NCI-H187 treated with DMSO at 0.1 percent for 48 hours (cell line): ENCODE measurements at places on chromosomes 2 and 18.
A peak's percentile ranks its signal among the peaks of the same experiment; 100 is the strongest.

DNA sequence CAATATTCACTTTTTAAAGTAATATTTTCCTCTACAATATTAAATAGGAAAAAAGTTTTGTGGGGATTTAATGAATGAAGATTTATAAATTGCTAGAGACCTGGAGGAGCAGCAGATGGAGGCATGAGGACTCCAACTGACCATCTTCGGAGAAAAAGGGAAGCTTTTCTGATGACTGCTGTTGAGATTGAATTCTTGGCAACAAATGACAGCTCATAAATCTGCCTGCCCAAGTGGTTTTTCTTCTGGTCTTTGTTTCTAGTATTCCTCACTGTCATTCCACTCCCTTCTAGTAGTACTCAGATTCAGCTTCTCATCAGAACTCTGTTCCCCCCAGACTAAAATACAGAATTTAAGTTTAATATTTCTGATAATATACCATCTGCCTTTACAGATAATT lies 157.0 kb downstream of the EML6 start:
- DNase-seq: no peak

DNA sequence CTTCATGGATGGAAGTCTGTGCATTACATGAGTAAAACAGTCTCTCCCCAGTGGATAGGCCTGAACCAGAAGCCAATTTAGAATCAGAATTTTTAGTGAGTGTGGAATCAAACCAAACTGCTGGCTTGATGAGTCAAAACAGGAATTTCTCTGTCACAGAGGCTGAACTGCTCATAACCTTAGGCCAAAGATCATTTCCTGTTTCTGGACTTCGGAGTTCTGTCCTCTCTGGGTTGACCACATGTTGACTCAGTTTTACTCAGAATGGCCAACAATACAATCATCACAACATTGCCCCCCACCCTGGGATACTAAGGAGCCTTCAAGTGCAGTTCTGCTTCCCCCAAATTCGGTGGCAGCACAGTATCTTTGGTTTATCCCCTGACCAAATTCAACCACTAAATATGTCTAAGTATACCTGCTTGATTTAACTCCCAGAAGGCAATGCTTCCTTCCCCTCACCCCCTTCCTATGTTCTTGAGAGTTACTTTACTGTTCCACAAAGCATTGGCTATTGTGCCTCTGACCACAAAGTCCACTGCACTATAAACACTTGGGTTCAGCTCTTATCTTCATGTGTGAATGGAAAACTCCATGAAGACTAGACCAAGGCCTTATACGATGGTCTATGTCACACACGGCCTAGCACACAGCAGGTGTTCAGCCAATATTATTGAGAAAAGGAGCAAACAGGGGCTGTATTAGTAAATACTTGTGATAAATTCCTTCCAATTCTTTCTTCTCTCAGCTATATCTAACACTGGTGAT lies 67.8 kb downstream of the NXPH2 start:
- DNase-seq: no peak

DNA sequence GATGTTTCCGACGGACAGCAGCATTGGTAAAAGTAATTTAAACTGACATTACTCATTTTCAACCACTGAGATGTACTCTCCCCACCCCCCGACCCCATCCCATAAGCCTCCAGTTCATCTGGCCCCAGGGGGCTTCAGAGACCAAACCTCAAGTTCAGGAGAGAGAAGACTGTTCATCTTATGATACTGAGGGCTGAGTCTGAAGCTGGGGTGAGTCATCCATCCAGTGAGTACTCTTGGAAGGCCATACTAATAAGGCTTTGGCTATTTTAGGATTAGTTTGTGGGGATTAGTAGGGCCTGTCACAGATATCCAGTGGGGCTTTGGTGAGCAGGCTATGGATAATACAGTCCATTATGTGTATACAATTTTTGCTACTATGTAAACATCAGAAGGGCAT lies 125.3 kb upstream of the APCDD1 start:
- no peak for DNase-seq

DNA sequence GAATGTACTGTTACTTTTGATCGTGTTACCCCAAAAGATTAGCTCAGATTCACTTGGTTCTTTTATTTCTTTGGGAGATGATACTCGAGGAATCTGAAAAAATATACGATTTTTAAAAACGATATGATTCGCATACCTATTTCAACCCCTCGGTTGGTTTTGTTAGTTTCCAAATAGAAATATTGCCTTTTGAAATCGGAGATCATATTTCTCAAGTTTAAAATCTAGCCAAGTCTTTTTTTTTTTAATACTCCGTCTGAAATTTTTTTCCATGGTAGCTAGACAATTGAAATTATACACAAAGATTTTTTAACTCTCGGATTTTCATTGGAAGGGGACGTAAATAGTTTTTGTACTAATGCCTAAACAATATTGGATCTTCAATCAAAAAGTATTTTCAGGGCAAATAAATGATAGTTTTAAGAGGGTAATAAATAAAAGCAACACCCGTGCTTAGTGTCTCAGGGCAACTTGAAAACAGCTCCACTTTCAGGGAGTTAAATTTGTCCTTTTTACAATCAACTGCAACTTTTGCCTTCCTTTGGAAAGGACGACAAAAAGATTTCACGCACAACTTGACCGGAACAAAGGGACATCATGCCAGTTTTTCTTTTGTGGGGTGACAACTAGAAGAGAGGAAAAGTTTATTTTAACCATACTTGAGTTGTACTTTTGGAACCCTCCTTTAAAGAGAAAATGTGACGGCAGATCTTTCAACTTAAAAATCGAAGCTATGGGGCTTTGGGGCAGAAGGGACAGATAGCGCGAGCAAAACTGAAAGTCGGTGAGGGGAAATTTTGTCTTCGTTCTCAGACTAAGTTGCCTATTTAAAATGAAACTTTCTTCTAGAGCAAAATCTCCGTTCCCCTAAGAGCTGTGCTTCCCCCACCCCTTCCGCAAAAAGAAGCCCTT lies 5.8 kb upstream of the ONECUT2 start:
- no peak for DNase-seq

DNA sequence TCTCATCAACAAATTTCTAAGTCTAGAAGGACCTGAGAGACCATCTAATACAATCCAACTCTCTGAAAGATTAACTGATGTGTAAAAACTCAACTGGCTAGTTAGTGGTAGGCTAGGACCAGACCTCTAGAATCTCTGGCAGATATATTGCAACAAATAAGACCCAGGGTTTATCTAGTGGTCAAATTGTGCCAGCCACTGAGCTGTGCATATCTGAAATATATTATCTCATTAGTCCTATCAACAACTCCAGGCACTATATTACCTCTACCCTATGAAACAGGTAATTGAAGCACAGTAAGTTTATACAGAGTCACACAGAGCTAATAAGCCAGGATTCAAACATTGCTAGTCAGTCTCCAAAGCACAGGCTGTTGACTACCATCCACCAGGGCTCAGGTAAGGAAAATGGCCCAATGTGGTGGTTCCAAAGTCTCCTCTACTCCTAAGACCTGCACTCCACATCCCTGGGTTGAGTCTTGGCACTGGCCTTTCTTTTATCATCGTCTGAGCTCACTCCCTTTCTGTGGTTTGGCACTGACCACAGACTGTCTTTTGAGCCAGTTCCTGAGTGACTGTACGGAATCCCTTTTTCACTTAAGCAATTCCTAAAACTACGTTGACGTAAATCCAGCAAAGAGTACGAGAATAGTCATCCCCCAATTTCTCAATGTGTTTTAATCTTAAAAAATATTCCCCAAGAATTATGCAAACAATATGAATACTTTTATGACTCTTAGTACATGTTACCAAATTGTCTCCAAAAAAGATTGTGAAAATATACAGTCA lies 11.9 kb upstream of the PID1 start:
- no peak for DNase-seq

GRCh38 chr2:103284750-103285149 lies 522.9 kb downstream of the TMEM182 start:
- no peak for DNase-seq

DNA sequence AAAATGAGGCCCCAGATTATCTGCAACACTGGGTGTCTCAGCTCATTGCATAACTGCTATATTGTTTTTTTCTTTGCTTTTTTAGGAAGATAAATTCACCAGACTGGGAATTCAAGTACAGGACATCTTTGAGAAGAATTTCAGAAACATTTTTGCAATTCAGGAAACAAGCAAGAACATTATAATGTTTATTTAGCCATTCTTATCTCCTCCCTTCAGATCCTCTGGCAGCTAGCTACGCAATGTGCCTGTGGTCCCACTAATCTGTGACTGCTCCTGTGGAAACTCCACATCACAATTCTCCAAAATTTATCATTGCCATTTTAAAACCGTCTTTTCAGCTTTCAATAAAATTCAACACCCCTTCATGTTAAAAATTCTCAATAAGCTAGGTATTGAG lies 126.8 kb downstream of the SP100 start:
- no peak for DNase-seq

DNA sequence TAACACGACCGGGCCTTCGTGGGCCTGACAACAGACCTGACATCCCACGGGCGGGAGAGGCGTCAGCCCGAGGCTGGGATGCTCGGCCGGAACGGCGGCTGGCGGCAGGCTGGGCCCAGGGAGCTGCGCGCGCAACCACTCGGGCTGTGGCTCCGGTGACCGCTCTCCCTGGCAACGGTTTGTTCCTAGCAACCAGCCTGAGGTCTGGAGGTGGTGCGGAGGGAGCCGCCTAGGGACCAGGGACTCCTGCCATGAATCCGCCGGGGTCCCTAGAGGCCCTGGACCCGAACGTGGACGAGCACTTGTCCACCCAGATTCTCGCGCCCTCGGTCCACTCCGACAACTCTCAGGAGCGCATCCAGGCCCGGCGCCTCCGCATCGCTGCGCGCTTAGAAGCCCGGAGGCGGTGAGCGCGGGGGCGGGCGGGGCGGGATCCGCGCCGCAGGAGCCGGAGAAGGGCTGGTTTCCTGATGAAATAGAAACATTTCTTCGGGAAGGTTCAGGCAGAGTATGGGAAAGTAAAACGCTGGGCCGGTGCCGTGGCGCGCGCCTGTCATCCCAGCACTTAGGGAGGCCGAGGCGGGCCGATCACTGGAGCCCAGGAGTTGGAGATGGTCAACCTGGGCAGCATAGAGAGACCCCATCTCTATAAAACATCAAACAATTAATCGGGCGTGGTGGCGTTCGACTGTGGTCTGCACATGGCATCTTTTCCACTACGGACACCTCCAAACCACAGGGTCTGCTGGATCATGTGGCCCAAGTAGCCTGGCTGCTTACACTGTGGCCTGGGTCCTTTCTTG lies at the start of gene DRC1:
TSS of gene DRC1 (plus strand) at position 182 of the 803 bp plus-strand sequence. CDS start at position 252, 70 bp downstream.
- DNase-seq: peak; percentile 74

DNA sequence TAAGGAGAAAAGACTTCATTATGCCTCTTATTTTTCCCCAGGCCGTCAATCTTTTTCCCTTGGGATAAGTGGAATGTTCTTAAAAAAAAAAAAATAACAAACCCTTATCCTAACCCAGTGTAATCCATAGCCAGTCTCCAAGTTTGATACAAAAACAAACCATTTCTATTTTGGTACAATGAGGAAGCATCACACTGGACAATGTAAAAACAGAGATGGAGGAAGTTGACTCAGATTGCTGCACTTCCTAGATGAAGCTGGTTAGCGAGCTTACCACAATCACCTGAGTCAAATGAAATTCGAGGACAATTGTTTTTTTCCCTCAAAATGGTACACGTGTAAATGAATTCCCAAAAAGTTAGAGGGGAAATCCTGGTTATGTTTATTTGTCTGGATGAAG lies 259.7 kb downstream of the TCF4 start:
- DNase-seq: no peak

DNA sequence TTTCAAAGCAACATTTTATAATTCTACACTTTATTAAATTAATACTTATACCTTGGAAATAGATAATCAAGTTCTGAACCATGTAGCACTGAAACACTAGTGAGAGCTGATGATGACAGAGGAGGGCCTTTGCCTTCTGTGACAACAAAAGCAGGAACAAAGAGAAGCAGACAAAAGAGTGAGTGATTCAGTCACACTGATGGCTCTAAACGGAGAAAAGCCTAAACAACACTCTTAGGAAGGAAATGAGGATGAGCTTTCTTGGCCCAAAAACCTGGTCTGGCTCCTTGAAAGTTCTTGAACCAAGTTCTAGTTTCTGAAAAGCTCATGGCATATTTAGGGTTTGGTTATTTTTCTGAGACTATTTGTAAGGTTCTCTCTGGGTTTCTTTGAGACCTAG lies 271.9 kb downstream of the DPP10 start:
- DNase-seq: no peak

GRCh38 chr2:47014564-47015051 lies 99.0 kb upstream of the MCFD2 start:
- no peak for DNase-seq

GRCh38 chr2:193371200-193371599 lies 1176.5 kb upstream of the TMEFF2 start:
- DNase-seq: no peak

DNA sequence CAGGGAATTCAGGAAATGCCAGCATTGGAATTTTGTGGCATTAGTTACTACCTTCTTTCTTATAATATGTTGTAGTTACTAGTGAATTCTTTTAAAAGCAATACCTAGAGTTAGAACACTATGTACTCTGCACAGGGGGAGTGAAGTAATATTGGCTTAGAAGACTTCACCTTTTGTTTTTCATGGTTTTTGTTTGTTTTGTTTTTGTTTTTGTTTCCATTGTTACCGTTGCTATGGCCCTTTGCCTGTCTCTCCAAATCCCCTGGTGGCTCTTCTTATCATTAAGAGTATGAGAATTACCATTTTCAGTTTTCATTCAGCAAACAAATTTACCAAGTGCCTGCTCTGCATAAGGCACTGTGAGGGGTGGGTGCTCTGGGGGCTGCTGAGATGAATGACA lies 160.1 kb downstream of the HAUS1 start:
- DNase-seq: no peak

DNA sequence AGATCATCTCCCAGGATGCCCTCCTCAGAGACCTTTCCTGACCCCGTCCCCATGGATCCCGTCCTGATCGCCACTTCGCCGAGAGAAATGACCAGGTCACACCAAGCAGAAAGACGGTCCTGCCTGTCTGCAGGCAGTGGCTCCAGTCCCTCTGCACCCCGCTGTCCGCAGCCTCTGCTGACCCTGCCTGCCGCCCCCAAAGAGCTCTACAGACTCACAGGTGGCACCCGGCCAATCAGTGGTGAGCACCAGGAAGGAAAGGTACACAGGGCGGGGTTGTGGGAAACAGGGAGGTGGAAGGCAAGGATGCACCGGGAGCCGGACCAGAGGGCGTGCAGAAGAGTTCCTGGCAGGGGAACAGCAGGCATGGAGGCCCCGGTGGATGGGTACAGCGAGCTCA lies 94.8 kb downstream of the NDUFA10 start:
- no peak for DNase-seq
